Activated CD4-positive, alpha-beta memory T cell treated with anti-CD3 and anti-CD28 coated beads, Interleukin-2, amount 10 ng/mL, durations not matched to agents 7 days and 5 days (primary cell): ENCODE measurements at places on chromosomes 7 and 10. TPM values are rescaled to one million over a fixed set of nuclear protein-coding genes. Genes with fewer than 3 reads are reported as not detected.

The FLNC gene
- not detected for total RNA-seq

DNA sequence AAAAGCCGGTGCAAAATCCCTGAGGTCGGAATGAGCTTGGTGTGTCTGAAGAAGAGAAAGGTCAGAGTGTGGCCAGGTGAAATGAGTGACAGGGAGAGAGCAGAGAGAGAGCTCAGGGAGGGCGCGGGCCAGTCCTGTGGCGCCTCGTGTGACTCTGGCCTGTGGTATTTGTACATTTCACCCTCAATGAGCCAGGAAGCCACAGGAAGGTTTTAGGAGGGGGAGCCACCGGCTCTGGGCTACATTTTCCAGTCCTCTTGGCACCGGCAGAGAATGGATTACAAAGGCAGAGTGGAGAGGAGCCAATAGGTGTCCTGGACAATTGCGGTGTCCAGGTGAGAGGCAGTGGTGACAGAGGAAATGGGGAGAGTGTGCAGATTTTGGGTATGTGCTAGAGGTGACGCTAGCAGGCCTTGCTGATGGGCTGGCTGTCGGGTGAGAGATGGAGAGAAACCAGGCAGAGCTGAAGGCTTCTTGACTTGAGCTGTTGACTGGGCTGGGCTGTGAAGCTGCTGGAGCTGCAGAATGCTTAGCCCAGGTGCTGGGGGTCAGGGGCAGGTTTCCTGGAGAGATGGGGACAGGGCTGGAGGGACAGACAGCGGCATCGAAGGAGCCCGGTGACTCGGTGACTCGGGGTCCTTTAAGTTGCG lies 38.1 kb downstream of the COL13A1 start:
- no peak overlapping the region for H3K27ac ChIP-seq
- no peaks in the 10 kb centered on the region for H3K4me1 ChIP-seq
- DNase-seq = no peak

- H3K27ac ChIP-seq = no peak overlapping the region
- peak; percentile 63 for DNase-seq
- no peak overlapping the region for H3K4me3 ChIP-seq
- H3K27me3 ChIP-seq = no peaks in the 10 kb centered on the region
Observed at GRCh38 chr10:4131407-4132215, 346.6 kb upstream of the KLF6 start.

The SPDYE2 gene
- total RNA-seq = not detected

GRCh38 chr7:37102518-37103137 lies 346.0 kb downstream of the ELMO1 start:
- H3K4me1 ChIP-seq = peaks cover 4% of the 10 kb centered on the region
- H3K27me3 ChIP-seq = no peaks in the 10 kb centered on the region
- no peak overlapping the region for H3K4me3 ChIP-seq
- H3K27ac ChIP-seq = no peak overlapping the region
- H3K36me3 ChIP-seq = peaks cover 12% of the 10 kb centered on the region
- no peak for DNase-seq

The BHLHA15 gene
- 0.43 TPM for total RNA-seq
